ENCODE measurements at places on chromosomes 12 and 14.
A peak's percentile ranks its signal among the peaks of the same experiment; 100 is the strongest.

DNA sequence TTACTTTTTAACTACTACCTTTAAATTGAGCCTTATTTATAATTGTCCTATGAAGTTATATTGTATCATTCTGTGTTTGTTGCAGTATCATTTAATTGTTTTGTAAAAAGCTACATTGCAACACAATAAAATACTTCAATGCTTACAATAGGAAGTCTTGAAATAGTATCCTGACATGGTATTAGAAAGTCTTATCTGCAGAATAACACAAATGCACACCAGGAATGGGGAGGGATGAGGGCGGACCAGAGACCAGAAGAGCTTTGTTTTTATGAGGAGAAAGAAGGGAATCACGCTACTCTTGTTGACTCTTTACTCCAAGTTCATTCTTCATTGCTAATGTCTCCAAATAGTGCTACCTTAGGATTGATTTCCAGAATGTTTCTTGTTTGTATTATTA is 120.2 kb downstream of the MON2 start:
- no peak for DNase-seq

DNA sequence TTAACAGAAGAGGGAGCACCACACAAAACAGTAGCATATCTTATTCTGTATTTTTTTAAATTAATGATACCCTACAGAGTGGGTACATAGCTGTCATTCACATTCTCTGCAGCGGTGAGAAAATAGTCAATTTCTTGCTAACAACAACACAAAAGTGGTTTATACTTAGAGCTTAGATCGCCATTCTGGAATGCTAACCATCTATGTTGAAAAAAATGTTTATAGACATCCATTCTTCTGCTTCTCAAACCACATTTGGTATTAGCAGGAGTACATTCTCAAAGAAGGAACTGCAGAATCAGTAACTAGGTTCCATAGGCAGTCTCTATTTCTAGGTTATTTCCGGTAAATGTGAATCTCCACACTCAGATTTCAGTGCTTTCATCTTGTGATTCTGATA is 185.9 kb downstream of the PPFIA2 start:
- peak; percentile 30 for DNase-seq

DNA sequence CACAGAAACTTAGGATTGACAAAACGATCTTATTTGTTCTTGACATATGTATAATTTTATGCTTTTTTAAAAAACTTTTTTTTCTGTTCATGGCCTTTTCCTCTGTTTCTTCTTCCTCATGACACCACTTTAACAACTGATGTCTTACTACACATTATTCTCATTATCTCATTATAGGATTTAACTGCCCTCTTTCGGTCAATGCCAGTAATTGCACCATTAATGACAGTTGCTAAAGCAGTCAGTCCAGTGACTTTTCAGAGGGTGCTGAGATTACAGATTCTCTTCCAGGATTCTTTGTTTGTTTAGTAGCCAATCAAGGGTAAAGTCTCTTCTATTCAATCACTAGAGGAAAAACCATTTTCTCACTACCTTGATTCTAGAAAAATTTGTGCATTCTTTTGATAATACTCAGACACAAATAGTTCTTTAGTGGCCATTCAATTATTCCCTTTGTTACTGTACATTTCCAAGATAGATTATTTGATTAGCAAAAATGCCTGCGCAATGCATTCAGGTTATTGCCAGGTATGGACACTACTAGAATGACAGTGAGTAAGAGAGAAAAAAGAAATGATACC is 50.1 kb downstream of the KLRG1 start:
- DNase-seq = peak; percentile 28

GRCh38 chr14:47596232-47596631 is 79.2 kb downstream of the MDGA2 start:
- DNase-seq = no peak

- DNase-seq = no peak
These were observed 403.3 kb downstream of the ADAMTS20 start for GRCh38 chr12:43148691-43149090.

GRCh38 chr14:85180876-85181275 is 349.1 kb upstream of the FLRT2 start:
- DNase-seq = no peak

DNA sequence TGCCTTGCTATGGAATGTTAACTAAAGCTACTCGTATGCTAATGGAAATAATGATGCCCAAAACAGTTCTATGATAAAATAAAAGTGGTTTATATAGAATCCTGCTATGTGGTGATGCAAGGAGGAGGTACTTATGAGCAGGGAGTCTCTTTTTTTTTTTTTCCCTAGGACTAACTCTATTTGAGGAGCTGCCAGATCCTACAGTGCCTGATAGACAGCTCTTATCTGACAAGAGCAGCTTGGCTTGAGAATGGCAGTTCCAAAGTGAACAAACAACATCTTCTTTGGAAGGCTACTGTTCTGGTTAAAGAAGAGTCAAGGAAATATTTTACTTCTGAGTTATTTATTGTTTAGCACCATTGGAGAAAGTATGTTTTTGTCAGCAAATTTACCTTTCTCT is 10.2 kb upstream of the ACSM4 start:
- DNase-seq = no peak

DNA sequence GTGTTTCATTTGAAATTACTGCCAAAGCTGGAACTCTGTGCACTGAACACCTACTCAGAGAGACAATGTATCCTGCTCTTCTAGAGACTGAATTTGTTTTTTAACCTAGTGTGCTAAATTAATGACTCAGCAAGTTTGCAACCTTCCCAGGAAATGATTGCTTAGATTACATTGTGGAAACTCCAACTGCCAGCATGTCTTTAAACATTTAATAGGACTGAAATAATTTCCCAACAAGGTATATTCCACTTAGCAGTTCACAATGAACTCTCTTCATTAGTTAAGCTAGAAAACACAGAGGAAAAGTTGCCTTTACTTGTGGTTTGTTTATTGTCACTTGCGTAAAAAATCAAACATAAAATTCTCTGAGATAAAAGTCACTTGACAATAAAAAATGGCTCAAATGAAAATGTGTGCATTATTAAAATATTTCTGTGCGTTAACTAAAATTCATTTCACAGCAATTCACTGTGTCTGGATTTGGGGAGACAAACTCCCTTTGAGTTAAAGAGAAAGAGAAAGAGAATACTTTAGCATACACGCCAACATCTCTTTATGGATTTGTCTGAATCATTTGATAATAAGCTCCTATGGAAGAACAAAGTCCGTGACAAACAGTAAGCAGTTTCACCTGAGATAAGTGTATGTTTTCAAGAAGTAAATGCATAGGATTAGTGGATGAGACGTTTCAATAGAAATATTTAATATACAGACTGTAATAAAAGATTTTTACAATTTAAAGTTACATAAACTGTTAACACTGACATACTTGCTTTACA is 284.0 kb downstream of the PRKD1 start:
- DNase-seq = peak; percentile 14

Data from Caki2 (cell line).